ENCODE measurements at places on chromosomes 2 and 18. TPM values are rescaled to one million over a fixed set of nuclear protein-coding genes. Genes with fewer than 3 reads are reported as not detected.

DNA sequence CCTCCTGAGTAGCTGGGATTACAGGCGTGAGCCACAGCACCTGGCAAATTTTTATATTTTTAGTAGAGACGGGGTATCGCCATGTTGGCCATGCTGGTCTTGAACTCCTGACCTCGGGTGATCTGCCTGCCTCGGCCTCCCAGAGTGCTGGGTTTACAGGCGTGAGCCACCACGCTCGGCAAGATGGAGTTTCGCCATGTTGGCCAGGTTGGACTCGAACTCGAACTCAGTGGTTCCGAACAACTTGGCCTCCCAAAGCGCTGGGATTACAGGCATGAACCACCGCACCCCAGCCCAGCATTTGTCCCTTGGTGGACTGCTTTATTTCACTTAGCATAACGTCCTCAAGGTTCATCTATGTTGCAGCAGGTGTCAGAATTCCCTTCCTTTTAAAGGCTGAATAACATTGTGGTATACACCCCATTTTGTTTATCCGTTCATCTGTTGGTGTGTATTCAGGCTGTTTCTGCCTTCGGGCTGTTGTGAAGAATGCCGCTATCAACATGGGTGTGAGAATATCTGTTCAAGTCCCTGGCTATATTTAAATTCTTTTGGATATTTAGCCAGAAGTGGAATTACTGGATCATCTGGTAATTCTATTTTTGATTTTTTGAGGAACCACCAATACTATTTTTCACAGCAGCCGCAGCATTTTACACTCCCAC, 1.2 kb upstream of the CENPA start:
- H3K36me3 ChIP-seq, result peaks cover 15% of the 10 kb centered on the region
- no peaks in the 10 kb centered on the region for H3K27me3 ChIP-seq

DNA sequence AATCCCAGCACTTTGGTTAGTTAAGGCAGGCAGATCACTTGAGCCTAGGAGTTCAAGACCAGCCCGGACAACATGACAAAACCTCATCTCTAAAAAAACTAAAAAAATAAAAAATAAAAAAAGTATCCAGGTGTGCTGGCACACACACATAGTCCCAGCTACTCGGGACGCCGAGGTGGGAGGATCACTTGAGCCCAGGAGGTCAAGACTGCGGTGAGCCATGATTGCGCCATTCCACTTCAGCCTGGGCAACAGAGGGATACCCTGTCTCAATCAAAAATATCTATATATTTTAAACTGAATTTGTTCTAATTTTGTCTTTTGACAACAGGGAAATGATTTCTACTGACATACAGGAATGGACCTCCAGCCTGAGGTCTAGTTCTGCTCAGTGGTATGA, 73.3 kb upstream of the MBOAT2 start:
- H3K27me3 ChIP-seq, result no peaks in the 10 kb centered on the region
- peak; percentile 72 for DNase-seq
- H3K36me3 ChIP-seq, result no peaks in the 10 kb centered on the region
- no peak overlapping the region for H3K4me3 ChIP-seq
- no peaks in the 10 kb centered on the region for H3K4me1 ChIP-seq
- H3K27ac ChIP-seq, result no peak overlapping the region

- H3K27me3 ChIP-seq, result no peaks in the 10 kb centered on the region
- peak overlapping the region; percentile 24 for H3K27ac ChIP-seq
- peaks cover 8% of the 10 kb centered on the region for H3K4me1 ChIP-seq
- no peaks in the 10 kb centered on the region for H3K36me3 ChIP-seq
Measured at GRCh38 chr2:201618744-201619662, 24.3 kb downstream of the TMEM237 start.

GRCh38 chr2:235513984-235514626, 20.3 kb downstream of the AGAP1 start:
- H3K4me3 ChIP-seq, result no peak overlapping the region
- DNase-seq, result no peak
- peaks cover 21% of the 10 kb centered on the region for H3K4me1 ChIP-seq
- H3K27ac ChIP-seq, result no peak overlapping the region
- H3K27me3 ChIP-seq, result no peaks in the 10 kb centered on the region

- H3K27ac ChIP-seq, result no peak overlapping the region
- no peak for DNase-seq
- no peaks in the 10 kb centered on the region for H3K4me1 ChIP-seq
- H3K27me3 ChIP-seq, result no peaks in the 10 kb centered on the region
- no peak overlapping the region for H3K4me3 ChIP-seq
- no peaks in the 10 kb centered on the region for H3K36me3 ChIP-seq
Measured at GRCh38 chr18:3367491-3368091, 82.4 kb upstream of the TGIF1 start.

- H3K27ac ChIP-seq, result no peak overlapping the region
- no peak overlapping the region for H3K4me3 ChIP-seq
- H3K36me3 ChIP-seq, result peaks cover 48% of the 10 kb centered on the region
- no peaks in the 10 kb centered on the region for H3K27me3 ChIP-seq
Measured at GRCh38 chr18:45954070-45954934, 12.8 kb downstream of the EPG5 start.

GRCh38 chr2:110853516-110853915, 121.1 kb downstream of the ACOXL start:
- no peak for DNase-seq
- H3K27me3 ChIP-seq, result no peaks in the 10 kb centered on the region
- H3K36me3 ChIP-seq, result no peaks in the 10 kb centered on the region
- no peak overlapping the region for H3K4me3 ChIP-seq

DNA sequence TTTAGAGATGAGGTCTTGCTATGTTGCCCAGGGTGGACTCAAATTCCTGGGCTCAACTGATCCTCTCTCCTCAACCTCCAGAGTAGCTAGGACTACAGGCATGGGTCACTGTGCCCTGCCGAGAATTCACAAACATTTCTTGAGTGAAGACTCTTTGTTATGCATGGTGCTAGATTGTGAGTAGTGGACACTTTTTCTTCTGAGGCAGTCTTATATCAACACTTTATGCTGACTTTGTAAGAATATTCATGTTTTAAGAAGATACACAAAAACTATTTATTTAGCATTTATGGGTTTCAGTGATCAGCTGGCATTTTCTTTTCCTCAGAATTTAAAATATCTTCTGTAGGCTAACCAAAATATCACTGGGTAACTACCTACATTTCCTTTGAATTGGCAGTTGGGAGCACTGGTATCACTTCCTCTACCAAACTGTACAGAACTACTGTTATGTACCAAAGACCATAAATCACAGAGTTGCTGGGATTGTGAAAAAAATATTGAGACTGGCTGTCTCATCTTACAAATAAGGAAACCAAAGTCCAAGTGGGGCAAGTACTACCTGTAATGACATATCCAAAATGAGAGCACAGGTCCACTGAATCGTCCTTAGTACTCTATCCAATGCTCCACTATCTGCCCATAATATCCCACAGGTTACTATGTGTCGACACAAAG, 34.0 kb downstream of the DOCK10 start:
- no peak for DNase-seq
- no peaks in the 10 kb centered on the region for H3K36me3 ChIP-seq
- H3K4me1 ChIP-seq, result peaks cover 4% of the 10 kb centered on the region
- no peak overlapping the region for H3K27ac ChIP-seq

DNA sequence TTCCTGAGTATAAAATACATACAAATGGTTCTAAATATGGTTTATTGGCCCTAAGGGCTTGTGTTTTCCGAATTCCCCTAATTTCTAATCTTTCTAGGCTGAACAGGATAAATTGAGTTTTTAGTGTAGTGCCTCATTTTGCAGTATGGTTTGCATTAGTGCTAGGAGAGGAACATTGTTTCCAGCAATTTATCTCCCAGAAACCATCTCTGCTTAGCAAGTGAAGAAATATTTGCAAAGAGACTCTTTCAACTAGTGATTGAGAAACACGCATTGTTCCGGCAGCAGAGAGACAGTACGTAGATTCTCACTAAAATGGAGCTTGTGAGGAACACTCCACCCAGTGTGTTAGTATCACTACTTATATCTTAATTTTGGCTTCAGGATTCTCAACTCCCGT, 177.8 kb upstream of the EPAS1 start:
- no peak overlapping the region for H3K4me3 ChIP-seq
- peak overlapping the region; percentile 53 for H3K27ac ChIP-seq
- H3K36me3 ChIP-seq, result no peaks in the 10 kb centered on the region
- no peak for DNase-seq
- H3K27me3 ChIP-seq, result no peaks in the 10 kb centered on the region

GRCh38 chr2:212089873-212090272, 448.7 kb downstream of the ERBB4 start:
- DNase-seq, result no peak
- H3K36me3 ChIP-seq, result no peaks in the 10 kb centered on the region
- no peak overlapping the region for H3K4me3 ChIP-seq
- H3K4me1 ChIP-seq, result no peaks in the 10 kb centered on the region
- no peaks in the 10 kb centered on the region for H3K27me3 ChIP-seq

DNA sequence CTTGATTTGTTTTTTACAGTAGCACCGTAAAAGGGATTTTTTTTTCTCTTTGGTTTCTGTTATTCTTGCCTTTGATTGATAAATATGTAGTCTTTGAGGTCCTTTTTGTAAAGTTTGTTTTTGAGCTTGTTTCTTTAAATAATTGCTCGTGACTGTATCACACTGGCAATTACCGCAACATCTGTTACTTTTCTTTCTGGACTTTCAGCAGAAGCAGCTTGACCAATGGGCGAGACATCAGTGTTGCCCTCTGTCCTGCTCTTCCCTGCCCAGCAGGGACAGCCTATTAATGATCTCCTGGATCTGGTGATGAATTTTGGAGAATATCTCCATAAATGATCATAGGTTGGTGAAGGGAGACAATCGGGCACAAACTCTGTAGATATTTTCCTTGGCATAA, 74.9 kb downstream of the TDRD15 start:
- no peaks in the 10 kb centered on the region for H3K4me1 ChIP-seq
- H3K27ac ChIP-seq, result no peak overlapping the region
- no peaks in the 10 kb centered on the region for H3K27me3 ChIP-seq
- no peak overlapping the region for H3K4me3 ChIP-seq
- no peak for DNase-seq
- no peaks in the 10 kb centered on the region for H3K36me3 ChIP-seq

Gene ICOS
- 2.1 TPM for total RNA-seq

Gene EVA1A
- total RNA-seq, result 41.9 TPM

Gene DSG4
- total RNA-seq, result not detected

Data from upper lobe of right lung (tissue), 1 donor.